ENCODE measurements at places on chromosomes 2 and 18. TPM values are rescaled to one million over a fixed set of nuclear protein-coding genes. Genes with fewer than 3 reads are reported as not detected.

Gene DYSF
- 0.50 TPM for total RNA-seq

Gene TSPYL6
- total RNA-seq = not detected

Gene GALNT5
- 2.8 TPM for total RNA-seq

Gene NYAP2
- total RNA-seq = not detected

Gene TFPI
- total RNA-seq = 55.3 TPM

Gene COLEC12
- total RNA-seq = 0.08 TPM

Gene FSHR
- not detected for total RNA-seq

Gene PJVK
- 1.3 TPM for total RNA-seq

Gene SCG2
- total RNA-seq = 0.88 TPM

Gene EDAR
- 0.01 TPM for total RNA-seq

Gene SLC5A7
- not detected for total RNA-seq

Gene TCF4
- total RNA-seq = 1.3 TPM

Gene CYRIA
- total RNA-seq = 0.14 TPM

Gene EFEMP1
- 43.3 TPM for total RNA-seq

Gene SCTR
- total RNA-seq = not detected

Gene NGEF
- total RNA-seq = 21.6 TPM

Gene RGPD3
- 0.20 TPM for total RNA-seq

Gene MTA3
- total RNA-seq = 35.6 TPM

Gene PSTPIP2
- 0.23 TPM for total RNA-seq

Gene MSTN
- total RNA-seq = not detected

Gene LRATD1
- 0.02 TPM for total RNA-seq

Gene ALK
- not detected for total RNA-seq

Gene TLX2
- 0.44 TPM for total RNA-seq

Gene EIF2B4
- total RNA-seq = 58.7 TPM

Gene MSH6
- 89.8 TPM for total RNA-seq

Gene QPCT
- 18.4 TPM for total RNA-seq

Gene ACAA2
- 59.7 TPM for total RNA-seq

Gene TTC21B
- total RNA-seq = 4.8 TPM

Gene C2orf78
- total RNA-seq = not detected

Gene REG3G
- total RNA-seq = not detected

Gene KDM3A
- 29.4 TPM for total RNA-seq

Gene ICA1L
- 1.4 TPM for total RNA-seq

Gene HAAO
- not detected for total RNA-seq

Gene SULT1C2
- 0.48 TPM for total RNA-seq

Gene OTOS
- not detected for total RNA-seq

Gene PROKR1
- not detected for total RNA-seq

Gene REEP1
- 0.67 TPM for total RNA-seq

Gene NT5DC4
- total RNA-seq = not detected

Gene ZAP70
- total RNA-seq = not detected

Gene TMEM178A
- 0.14 TPM for total RNA-seq

Gene KIAA2012
- total RNA-seq = not detected

Gene NEB
- total RNA-seq = 0.12 TPM

Gene SMIM21
- total RNA-seq = not detected

Gene TANC1
- 8.9 TPM for total RNA-seq

Gene TM4SF20
- 6.6 TPM for total RNA-seq

Gene POTEI
- not detected for total RNA-seq

Gene SKOR2
- total RNA-seq = not detected

Gene SOWAHC
- 12.8 TPM for total RNA-seq

Gene APLF
- 0.54 TPM for total RNA-seq

Gene RAPH1
- 6.4 TPM for total RNA-seq

Gene ELAC1
- 4.8 TPM for total RNA-seq

Gene KRTCAP3
- 0.76 TPM for total RNA-seq

Gene TXNDC2
- total RNA-seq = 0.10 TPM

Gene TRPM8
- 0.42 TPM for total RNA-seq

Gene HOXD12
- not detected for total RNA-seq

Gene ALPP
- total RNA-seq = 0.75 TPM
